Cardiac septum (tissue), 1 donor: ENCODE measurements at places on chromosomes 7 and 10.

DNA sequence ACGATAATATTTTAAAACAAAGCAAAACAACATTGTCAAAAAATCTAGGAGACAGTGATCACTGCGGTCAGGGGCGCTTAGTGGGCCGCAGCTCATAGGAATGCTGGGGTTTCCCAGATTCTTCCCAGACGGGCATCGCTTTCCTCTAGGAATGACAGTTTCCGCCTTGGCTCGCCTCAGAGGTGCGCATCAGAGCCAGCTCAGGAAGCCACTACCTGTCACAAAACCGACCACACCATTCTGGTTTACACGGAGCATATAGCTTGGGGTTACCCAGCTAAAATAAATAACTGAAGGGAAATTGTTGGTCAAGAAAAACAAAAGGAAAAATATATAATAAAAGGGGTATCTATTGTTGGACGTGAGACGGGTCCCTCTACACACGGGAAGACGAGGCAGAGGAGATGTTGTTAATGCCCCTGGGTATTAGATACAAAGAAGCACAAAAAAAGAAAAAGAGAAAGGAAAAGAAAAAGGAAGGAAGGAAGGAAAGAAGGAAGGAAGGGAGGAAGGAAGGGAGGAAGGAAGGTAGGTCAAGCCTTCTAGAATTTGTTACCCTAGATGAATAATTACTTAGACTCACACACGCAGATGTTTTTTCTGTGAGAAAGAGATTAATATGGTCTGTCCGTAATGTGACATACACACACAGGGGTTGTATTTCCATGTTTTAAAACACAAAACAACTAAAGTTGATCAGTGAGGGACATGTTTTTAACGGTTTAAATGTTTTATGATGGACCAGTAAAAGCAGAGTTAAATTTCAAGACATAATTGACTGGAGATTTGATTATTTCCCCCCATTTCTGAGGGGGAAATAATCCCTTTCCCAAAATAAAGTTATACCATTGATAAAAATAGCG, 292.4 kb upstream of the NFE2L3 start:
- DNase-seq = no peak

DNA sequence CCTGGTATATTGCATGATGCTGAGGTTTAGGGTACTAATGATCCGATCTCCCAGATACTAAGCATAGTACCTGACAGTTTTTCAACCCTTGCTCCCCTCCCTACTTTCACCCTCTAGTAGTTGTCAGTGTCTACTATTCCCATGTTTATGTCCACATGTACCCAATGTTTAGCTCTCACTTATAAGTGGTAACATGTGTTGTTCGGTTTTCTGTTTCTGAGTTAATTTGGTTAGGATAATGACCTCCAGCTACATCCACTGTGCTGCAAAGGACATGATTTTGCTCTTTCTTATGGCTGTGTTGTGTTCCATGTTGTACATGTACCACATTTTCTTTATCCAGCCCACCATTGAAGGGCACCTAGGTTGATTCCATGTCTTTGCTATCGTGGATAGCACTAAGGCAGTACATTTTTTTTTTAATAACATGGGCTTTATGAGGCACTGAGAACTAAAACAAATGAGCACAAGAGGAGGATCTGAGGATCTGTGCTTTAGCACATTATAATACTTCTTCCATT, 28.1 kb downstream of the ITGB8 start:
- no peak for DNase-seq

DNA sequence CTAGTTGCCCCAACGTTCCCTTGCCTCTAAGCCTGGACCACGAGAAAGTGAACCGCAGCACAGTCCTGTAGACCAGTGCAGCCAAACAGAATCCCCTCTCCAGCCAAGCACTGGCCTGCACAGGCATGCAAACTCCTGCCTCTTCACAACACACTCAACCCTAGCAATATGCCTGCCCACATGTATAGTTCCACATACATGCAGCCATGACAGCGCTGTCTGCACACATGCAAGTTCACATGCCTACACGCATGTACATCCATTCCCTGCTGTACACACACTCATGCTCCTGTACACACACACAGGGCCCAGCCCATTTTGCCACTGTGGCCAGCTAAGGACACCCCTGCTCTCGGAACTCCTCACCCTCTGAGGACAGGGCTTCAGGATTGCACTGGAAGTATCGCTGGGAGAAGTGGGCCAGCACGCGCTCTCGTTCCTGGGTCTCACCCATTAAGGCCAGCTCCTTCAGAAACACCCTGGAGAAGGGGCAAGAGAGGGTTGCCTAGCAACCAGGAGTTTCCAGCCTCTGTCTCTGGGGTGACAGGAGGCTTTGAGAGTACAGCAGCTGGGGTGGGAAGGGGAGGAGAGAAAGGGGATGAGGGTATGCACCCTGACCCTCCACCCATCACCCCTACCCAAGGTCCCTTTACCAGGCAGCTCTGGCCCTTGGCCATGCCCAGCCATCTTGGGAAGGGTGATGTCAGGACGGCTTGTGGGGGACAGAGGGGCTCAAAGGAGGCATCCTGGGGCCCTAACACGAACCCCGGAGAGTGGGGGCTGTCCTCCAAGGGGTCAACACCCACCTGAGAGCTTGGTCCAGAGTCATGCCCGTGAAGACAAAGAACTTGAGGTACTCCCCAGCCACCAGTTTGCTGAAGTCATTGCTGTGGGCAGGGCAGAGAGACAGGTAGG, 7.0 kb downstream of the PSD start:
- no peak for DNase-seq

- no peak for DNase-seq
These were observed 99.4 kb downstream of the MTPN start for GRCh38 chr7:135877805-135878204.

GRCh38 chr7:42471573-42472174, 234.7 kb upstream of the GLI3 start:
- DNase-seq = no peak

DNA sequence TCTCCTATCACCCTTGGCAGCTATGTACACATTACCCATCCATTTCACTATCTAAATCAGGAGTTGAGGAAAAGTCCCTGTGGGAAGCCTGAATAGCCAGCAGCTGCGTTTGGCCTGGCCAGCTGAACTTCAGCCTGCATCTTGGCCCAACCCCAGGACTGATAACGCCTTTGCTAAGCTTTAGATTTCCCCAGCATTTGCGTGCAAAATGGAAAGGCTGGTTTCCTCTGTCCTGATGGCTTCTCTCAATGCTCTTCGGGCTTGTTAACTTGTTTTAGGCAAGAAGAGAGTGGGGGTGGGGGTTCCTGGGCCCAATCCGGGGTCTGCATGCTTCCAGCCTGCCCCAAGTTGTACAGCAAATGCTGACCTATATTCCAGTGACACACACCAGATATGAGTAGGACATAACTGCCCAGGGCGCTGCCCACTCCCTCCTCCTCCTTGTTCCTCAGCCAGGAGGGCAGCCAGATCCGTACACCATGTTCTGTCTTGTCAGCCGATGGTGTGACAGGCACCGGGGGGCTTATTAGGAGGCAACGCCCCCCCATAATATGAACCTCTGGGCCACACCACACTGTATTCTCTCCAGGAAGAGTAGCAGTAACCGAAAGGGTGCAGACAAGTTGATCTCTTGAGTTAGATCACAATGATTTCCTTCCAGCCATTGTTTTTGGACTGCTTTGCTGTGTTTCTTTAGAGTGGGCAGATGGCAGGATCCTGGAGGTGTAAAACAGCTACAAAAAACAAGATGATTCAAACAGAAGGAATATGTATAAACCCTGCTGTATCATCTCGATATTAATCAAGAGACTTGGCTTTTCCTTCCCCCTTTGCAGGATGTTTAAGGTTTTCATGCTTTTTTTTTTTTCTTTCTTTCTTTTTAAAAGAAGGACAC, 339.0 kb downstream of the RNLS start:
- DNase-seq = peak; percentile 78

GRCh38 chr7:74138334-74138867, 35.8 kb upstream of the EIF4H start:
- no peak for DNase-seq

DNA sequence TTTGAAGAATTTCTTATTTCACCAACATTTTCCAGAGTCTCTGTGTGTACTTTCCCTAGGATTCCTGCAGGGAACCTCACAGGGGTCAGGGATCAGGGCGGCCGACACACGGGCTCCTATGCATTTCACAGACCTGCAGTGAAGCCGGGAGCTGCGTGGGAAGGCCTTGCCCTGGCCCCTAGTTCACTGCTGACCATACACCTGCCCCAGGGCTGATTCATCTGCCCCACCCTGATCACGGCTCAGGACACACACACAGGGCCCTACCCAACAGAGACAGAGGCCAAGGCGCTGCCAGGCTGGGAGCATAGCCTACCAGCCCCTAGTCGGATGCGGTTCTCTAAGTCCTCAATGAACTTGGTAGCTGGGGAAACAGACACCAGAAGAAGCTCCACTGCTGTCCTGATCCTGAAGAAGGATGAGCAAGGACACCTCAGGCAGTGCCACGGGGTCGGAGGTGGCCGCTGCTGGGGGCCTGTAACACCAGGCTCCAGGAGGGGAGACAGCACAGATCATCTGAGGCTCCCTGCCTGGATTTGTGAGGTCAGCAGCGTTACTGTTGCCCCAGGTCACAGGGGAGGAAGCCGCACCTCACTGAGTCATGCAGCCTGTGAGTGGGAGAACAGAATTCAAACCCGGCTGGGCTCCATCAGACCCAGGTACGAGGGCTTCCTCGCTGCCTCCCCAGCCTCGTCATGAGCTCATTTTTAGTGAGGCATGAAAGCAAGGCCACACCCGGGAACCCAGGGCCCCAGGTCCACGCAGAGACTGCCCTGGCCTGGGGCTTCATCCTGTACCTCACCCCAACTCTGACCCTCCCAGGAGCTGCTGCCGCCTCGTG, 278.8 kb upstream of the PPP2R2D start:
- no peak for DNase-seq
